ENCODE measurements at places on chromosomes 7 and 10. TPM values are rescaled to one million over a fixed set of nuclear protein-coding genes. Genes with fewer than 3 reads are reported as not detected.

- DNase-seq, result no peak
Measured at GRCh38 chr7:118052336-118052735, 131.6 kb upstream of the LSM8 start.

DNA sequence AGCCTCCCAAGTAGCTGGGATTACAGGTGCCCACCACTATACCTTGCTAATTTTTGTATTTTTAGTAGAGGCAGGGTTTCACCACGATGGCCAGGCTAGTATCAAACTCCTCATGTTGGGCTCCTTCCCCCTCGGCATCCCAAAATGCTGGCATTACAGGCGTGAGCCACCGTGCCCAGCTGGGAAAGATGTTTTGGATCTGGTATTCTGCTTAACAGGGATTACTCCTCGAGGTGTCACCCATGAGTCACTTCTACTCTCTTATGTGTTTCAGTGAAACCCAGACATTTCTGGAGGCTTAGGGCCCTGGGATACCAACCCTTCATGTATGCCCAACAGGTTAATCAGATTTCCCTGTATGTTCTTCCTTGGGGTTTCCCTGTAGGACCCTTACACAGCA is 11.8 kb upstream of the OPN4 start:
- DNase-seq, result no peak

DNA sequence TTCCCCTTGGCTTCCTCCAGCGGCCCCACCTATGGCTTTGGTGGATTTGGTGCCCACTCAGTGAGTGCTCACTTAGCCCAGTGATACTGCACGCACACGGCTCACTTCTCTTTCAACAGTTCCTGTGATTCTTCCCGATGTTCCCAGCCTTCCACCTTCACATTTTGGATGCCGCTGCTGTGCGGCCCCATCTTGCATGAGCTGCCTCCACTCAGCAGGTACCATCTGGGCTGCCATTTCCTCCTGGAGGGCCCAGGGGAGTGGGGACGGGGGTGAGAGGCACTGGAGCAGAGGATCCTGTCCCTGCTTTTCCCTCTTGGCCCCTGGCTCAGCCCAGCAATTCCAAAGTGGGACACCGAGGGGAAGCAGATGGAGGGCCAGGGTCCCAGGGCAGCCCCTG is 323.3 kb upstream of the ZNF32 start:
- DNase-seq, result no peak

DNA sequence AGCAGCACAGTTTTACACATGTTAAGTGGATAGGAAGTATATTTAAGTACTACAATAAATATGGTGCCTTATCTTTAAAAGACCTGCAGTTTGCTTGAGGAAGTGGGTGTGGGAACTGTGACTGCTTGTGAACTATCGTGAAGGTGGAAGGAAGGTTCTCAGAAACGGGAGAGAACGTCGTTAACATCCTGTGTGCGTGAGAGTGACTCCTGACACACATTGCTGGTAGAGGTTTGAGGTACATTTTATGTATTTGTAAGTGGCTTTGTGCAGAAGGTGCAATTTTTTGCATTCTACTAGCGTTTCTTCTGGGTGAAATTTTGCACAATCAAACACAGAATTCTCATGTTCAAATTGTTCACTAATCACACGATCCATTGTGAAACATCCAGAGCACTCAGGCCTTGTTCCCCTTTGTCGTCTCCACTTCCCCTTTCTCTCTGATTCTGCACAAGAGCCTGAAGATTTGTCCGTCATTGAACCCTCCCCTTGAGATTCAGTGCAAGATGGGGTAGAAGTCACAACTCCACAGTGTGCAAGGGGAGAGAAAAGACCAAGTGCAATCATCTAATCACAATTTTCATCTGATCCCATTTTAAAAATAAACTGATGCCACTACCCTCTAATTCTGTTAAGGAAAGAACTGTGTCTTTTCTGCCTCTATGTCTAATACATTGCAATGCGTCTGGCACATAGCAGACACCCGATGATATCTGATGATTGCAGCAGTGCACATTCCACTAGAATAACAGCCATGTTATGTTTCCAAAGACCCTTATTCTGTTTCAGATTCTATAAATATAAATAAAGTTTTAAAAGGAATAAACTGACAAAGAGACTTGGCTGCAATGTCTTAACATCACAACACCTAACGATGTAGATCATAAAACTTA is 279.9 kb downstream of the NEBL start:
- no peak for DNase-seq

GRCh38 chr10:36704124-36704523 is 421.3 kb upstream of the ANKRD30A start:
- no peak for DNase-seq

GRCh38 chr10:500876-501275 is 188.6 kb downstream of the DIP2C start:
- DNase-seq, result peak; percentile 63

HDAC9 gene
- 33.4 TPM for total RNA-seq

MOGAT3 gene
- total RNA-seq, result not detected
